ENCODE measurements at places on chromosomes 7 and 10. TPM values are rescaled to one million over a fixed set of nuclear protein-coding genes. Genes with fewer than 3 reads are reported as not detected.

DNA sequence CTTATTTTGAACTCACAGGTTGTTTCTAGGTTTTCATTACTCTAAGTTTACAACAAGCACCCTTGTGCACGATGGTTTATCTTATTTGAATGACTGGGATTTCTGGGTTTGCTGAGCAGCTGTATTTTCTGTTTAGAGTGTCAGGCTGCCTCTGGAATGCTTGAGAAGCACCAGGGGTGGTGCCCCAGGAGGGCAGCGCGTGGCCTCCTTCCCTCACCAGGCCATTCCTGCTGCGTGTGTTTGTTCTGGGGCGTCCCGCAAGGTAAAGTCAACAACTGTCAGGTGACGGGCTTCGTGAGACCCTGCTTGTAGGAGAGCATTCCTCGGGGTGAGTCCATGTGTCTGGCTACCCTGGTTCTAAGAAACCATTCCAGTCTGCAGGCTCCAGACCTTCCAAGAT lies 54.9 kb downstream of the FAM171A1 start:
- no peak for DNase-seq

DNA sequence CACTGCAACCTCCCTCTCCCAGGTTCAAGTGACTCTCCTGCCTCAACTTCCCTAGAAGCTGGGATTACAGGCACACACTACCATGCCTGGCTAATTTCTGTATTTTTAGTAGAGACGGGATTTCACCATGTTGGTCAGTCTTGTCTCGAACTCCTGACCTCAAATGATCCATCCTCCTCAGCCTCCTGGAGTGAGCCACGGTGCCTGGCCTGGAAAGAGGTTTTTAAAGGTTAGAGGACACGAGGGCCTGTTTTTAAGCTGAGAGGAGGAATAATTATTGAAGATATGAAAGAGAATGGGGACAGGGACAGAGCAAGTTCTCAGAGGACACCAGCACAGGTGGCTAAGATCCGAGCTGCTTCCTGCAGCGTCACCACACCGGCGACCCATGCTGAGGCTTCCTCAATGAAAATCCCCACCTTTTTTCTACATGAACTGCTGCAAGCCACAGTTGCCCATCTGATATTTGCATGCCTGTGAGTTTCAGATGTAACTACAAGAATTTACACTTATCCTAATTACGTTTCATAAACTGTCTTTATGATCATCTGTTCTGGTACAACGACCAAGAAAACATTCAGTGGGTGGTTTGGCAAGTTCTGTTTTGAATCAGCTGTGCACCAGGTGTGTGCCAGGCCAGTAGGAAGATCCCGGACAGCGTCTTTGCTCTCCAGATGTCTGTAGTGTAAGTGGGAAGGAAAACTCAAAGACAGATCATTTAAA lies 76.0 kb downstream of the HIP1 start:
- no peak for DNase-seq

DNA sequence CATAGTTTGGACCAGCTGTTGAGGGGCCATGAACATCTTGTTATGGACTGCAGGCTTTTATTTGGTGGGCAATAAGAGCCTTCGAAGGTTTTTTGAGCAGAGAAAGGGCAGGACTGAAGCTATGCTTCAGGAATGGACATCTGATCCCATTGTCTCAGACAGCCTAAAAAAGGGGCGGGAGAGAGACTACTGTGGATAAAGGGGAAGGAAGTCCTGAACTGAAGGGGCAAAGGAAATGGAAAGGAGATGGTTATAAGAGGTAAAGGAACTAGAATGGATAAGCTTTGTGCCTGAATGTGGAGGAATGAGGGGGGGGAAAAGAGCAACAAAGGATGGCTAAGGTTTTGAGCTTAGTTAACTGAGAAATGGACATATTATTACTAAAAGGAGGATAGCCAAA lies 172.5 kb downstream of the SKAP2 start:
- DNase-seq = no peak

Gene CPA1
- not detected for total RNA-seq

Gene ATXN7L1
- not detected for total RNA-seq

GRCh38 chr10:30694518-30695228 lies 65.1 kb upstream of the LYZL2 start:
- DNase-seq = no peak

- DNase-seq = no peak
Observed at GRCh38 chr10:81306971-81307782, 567.8 kb upstream of the NRG3 start.

Gene ACSM6
- not detected for total RNA-seq

Gene PLCE1
- total RNA-seq = 1.5 TPM

- no peak for DNase-seq
Observed at GRCh38 chr10:78449554-78449953, 415.9 kb downstream of the RPS24 start.

DNA sequence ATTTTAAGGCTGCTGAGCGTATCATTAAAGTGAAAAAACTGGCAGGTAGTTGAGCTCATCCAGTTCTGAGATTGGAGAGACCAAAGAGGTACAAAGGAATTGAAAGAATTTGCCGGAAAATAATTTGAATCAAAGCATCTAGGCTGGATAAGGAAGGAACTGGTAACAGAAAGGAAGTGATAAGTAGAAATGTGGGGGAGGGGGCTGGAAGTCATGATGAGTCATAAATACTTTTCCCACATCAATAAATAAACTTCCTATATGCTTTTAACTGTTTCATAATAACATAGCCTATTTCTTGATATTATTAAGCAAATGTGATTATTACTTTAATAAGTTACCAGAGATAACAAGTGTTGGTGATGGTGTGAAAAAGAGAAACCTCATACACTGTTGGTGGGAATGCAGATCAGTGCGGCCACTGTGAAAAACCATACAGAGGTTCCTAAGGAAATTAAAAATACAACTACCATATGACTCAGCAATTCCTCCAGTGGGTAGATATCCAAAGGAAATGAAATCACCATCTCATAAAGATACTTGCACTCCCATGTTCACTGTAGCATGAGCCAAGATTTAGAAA lies 27.0 kb downstream of the ZNF438 start:
- DNase-seq = peak; percentile 28

Gene ZNF727
- not detected for total RNA-seq

DNA sequence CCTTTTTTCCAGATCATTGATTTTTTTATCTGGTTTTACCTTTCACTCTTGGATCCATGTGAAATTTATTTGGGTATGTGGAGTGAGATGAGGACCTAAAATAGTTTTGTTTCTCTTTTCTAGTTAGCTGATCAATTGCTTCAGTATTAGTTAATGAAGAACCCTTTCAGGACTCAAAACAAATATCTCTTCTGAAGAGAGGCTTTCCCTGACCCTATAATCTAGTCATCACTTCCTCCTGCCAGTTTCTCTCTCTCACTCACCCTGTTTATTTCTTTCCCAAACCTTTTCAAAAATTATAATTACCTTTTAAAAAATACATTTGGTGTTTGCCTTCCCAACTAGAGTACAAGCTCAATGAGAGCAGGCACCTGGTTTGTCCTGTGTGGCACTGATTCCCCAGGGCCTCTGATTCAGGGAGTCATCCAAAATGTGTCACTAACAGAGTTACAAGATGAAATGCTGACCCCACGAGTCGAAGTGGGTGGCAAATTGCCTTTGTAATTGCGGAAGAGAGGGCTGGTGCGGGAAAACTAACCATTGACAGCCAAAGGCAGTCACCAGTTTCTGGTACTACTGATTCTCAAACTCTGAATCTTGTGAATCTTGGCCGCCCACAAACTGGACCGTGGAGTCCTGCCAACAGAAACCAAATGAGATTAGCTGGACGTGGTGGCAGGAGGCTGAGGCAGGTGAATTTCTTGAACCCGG lies 2.4 kb downstream of the TMEM140 start:
- no peak for DNase-seq
